ENCODE measurements at places on chromosomes 16 and 17.

DNA sequence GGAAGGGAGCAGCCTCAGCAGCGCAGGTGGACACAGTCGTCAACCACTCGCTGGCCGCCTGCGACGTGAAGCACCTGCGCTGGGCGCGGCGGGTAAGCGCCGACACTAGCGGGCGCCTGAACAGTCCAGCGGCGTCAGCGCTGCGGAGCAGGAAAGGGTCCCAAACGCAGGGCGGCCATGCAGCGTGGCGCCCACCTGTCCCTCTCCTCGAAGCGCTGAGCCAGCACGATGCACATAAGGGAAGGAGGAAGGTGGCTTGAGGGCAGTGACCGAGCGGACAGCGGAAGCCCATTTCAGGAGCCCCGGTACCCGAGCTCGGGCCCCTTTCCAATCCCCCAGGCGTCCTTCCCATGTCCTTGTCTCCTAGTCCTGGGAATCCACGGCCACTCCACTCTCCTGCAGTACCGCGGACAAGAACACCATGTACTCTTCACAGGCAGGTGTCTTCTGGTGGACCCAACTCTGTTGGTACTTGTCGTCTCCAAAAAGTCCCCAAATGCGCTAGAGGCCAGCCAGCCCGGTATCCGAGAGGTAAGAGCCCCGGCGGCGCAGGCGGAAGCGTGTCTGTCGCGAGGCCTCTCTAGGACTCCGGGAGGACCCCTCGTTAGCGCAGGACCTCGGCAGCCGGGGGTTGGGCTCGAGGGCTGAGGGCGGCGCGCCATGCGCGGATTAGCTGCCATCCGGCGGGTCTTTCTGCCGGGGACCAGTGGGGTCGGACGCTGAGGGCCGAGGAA, 14.4 kb downstream of the ZNF232 start:
- no peak for DNase-seq

DNA sequence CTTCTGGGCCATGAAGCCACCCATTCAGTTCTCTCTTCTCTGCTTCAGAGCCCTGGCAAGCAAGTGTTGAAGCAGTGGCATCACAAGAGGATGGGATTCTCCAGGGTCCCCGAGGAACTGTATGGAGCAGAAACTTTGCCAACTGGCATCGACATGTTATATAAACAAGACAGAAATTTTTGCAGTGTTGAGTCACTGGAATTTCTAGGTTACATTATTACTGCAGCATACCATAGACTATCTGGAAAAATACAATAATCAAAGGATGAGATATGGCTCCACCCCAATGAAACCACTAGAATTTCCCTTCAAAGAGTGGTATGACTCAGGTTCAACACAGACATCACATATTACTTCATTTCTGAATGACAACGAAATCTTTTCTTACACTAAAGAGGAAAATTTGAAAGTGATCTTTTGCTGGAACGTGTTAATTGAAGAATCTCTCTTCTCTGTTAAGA, 343.0 kb upstream of the DYNLRB2 start:
- no peak for DNase-seq

DNA sequence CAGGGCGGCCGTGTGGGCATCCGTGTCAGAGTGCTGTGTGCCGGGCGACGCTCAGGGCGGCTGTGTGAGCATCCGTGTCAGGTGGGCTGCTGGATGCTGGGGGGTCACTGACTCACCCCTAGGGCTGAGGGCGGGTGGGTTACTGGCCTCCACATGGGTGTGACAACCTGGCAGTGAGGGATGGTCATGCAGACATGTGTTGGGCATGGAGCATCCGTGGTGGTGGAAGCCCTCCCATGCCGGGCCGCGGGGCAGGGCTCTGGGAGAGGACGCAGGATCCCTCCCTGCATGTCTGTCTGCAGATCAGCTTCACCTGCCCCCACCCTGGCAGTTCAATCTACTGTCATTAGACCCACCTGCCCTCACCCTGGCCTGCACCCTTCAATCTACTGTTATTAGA, 56.3 kb downstream of the METRNL start:
- no peak for DNase-seq

DNA sequence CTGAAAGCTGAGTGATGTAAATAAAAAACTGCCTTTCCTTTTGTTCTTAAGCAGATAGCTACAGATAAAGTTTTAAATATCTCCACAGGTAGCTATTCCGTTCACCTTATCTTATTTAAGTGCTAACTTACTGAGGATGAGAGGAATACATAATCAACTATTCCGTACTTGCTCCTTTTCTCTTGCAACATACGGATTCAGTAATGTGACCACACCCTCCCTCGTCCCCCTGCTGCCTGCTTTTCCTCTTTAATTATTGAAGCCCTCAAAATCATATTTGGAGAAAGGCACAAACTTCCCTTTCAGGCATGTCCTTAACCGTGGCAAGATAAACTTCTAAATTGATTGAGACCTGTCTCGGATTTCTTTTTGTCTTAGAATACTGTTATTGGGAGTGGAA, 101.4 kb downstream of the MAP2K4 start:
- no peak for DNase-seq

GRCh38 chr16:3553138-3553923, 23.9 kb downstream of the NLRC3 start:
- no peak for DNase-seq

DNA sequence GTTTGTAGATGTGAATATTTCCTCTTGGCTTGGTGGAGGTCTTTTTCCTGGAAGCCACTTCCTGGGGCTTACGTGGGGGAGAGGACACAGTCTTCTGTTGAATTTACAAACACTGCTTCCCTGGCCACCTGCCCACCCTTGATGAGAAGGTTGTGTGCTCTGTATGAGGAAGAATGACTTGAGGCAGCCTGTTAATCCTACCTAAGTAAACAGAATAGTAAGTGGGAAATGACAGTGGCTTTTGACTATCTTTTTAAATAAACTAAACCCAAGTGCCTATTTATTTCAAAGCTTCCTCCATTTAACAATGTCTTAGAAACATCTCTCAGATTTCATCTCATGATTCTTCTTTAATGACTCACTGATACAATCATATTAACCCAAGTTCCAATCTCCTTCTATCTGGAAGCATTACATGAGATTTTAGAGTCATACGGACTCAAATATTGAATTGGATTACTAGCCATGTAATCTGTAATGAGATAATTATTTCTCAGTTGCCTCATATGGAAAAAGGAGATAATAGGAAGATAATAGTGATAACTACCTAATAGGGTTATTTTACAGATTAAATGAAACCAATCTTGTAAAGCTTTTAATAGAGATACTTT, 96.6 kb upstream of the SMIM36 start:
- DNase-seq = peak; percentile 37

- no peak for DNase-seq
Observed at GRCh38 chr17:44235583-44235936, 16.1 kb upstream of the UBTF start.

- peak; percentile 76 for DNase-seq
Observed at GRCh38 chr17:64343833-64344637, 46.6 kb downstream of the PECAM1 start.

- DNase-seq = no peak
Observed at GRCh38 chr16:63684149-63685101, 1437.4 kb downstream of the CDH11 start.

GRCh38 chr16:82700541-82701235, 73.9 kb downstream of the CDH13 start:
- no peak for DNase-seq

DNA sequence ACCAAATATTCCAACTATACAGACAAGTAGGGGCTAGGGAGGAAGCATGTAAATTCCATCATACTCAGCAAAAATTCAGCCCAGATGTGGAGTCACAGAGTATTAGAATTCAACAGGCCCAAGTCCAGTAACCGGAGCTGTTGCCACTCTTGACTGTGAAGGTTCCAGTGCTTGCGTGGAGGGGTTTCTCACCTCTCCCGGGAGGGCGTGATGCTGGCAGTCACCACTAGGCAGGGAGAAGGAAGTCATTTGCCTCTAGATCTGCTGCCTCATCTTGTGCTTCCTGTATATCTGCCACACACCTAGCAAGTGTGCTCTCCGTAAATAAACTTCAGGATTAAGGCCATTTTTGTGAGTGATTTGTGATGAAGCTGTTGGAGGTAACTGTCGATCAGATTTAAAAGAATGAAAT, 1.0 kb upstream of the CKLF start:
- peak; percentile 70 for DNase-seq

- no peak for DNase-seq
Observed at GRCh38 chr16:2690852-2691251, 8.5 kb downstream of the KCTD5 start.

- peak; percentile 36 for DNase-seq
Observed at GRCh38 chr17:6494239-6494941, 50.1 kb downstream of the PIMREG start.

DNA sequence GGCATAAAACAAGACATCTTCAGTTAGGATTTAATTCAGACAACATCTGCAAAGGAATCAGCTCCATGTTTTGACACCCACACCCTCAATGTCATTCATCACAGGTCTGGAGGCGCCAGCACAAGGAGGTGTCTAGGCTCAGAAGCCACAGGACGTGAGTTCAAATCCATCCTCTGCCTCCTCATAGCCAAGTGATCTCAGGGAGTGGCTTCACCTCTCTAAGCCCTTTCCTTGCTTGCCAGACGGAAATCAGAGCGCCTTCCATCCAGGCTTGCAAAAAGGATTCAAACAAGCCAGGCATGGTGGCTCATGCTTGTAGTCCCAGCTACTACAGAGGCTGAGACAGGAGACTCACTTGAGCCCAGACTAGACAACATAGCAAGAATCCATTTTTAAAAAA, 84.6 kb downstream of the GSG1L start:
- DNase-seq = no peak

GRCh38 chr17:59753522-59754467, 46.3 kb downstream of the VMP1 start:
- DNase-seq = peak; percentile 21

GRCh38 chr17:38325221-38325851, 18.4 kb downstream of the GPR179 start:
- no peak for DNase-seq

- DNase-seq = no peak
Observed at GRCh38 chr17:78539781-78540180, 37.4 kb downstream of the DNAH17 start.

DNA sequence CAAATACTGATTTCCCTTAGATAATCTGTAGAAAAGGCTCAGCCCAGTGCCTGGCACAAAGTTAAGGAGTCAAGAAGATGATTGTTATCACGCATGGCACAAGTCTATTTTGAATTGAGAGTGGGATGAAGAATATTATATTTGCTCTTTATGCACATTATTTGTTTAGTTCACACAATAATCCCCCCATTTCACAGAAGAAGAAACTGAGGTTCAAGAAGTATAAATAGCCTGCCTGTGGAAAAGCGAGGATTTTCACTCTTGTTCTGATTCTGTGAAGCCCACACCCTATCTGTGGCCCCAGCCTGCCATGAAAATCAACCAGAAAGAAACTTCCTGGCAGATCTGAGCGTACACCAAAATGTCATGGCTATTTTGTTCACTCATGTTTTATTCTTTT, 73.0 kb downstream of the YPEL2 start:
- no peak for DNase-seq

DNA sequence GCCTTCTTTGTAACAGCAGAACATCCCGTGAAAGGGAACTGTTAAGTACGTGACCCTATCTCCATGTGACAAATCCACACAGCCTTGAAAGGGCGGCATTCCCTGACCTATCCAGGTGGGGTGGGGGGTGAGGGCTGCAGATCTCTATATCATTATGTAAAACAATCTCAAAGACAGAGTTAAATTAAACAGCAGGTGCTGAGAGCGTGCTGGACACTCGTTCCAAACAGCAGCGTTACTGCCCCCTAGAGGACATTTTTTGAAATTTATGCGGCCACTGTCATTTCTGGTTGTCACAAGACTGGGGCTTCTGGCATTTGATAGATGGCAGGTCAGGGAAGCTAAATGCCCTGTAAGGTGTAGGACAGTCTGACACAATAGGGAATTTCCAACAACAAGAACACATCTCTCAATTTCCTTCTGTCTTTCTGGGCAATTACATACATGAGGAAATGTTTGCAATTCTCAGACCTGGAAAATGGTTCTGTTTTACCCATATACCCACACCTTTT, 6.7 kb upstream of the SLC25A39 start:
- peak; percentile 91 for DNase-seq

- peak; percentile 51 for DNase-seq
Observed at GRCh38 chr17:42221886-42222745, 27.8 kb upstream of the GHDC start.

- no peak for DNase-seq
Observed at GRCh38 chr17:35295686-35296085, 52.8 kb downstream of the SLFN5 start.

GRCh38 chr17:53749178-53749577, 73.5 kb upstream of the KIF2B start:
- DNase-seq = peak; percentile 38

DNA sequence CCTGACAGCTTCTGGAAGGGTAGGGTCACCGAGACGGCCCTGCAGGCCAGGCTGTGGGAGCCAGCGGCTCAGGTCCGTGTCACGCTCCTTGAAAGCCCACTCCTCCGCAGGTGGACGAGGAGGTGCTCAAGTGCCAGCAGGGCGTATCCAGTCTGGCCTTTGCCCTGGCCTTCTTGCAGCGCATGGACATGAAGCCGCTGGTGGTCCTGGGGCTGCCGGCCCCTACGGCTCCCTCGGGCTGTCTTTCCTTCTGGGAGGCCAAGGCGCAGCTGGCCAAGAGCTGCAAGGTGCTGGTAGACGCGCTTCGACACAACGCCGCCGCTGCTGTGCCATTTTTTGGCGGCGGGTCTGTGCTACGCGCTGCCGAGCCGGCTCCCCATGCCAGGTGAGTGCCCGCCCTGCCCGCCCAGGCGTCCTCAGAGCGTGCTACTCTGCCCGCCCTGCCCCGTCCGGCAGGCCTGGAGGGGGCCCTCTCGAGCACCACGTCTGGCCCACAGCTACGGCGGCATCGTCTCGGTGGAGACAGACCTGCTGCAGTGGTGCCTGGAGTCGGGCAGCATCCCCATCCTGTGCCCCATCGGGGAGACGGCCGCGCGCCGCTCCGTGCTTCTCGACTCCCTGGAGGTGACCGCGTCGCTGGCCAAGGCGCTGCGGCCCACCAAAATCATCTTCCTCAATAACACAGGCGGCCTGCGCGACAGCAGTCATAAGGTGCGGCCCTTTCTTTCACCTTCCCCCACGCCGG, 1.3 kb downstream of the NAGS start:
- DNase-seq = peak; percentile 76

GRCh38 chr17:49926886-49927285, 42.1 kb upstream of the DLX4 start:
- DNase-seq = no peak

GRCh38 chr17:13306310-13306962, 288.6 kb upstream of the ELAC2 start:
- DNase-seq = no peak

- no peak for DNase-seq
Observed at GRCh38 chr17:17941015-17941414, 31.2 kb downstream of the TOM1L2 start.

- no peak for DNase-seq
Observed at GRCh38 chr17:48751733-48752398, 23.3 kb upstream of the HOXB13 start.

- DNase-seq = no peak
Observed at GRCh38 chr16:86709103-86709502, 130.8 kb downstream of the FOXL1 start.
